ENCODE measurements at places on chromosomes 6 and 20.

DNA sequence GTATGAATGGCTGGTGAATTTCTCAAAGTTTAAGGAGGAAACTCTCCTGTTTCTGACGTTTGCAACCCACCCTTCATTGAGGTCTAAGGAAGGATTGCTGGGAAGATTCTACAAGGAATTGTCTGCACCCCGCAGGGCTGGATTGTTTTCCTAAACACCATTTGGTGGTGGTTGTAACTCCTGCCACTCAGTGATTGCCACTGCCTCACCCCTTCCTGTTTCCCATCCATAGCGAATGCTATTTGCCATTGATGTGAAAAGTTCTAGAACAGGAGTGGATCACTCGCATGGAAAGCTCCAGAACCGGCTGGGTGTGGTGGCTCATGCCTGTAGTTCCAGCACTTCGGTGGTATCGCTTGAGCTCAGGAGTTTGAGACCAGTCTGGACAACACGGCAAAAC lies 8.7 kb upstream of the DSP start:
- DNase-seq, result no peak
- no peak overlapping the region for H3K4me3 ChIP-seq
- no peaks in the 10 kb centered on the region for H3K4me1 ChIP-seq
- H3K36me3 ChIP-seq, result no peaks in the 10 kb centered on the region
- no peaks in the 10 kb centered on the region for H3K27me3 ChIP-seq

- H3K27ac ChIP-seq, result no peak overlapping the region
- no peaks in the 10 kb centered on the region for H3K36me3 ChIP-seq
- no peaks in the 10 kb centered on the region for H3K4me1 ChIP-seq
- H3K4me3 ChIP-seq, result no peak overlapping the region
Measured at GRCh38 chr20:41499961-41500725, 118.0 kb downstream of the CHD6 start.

DNA sequence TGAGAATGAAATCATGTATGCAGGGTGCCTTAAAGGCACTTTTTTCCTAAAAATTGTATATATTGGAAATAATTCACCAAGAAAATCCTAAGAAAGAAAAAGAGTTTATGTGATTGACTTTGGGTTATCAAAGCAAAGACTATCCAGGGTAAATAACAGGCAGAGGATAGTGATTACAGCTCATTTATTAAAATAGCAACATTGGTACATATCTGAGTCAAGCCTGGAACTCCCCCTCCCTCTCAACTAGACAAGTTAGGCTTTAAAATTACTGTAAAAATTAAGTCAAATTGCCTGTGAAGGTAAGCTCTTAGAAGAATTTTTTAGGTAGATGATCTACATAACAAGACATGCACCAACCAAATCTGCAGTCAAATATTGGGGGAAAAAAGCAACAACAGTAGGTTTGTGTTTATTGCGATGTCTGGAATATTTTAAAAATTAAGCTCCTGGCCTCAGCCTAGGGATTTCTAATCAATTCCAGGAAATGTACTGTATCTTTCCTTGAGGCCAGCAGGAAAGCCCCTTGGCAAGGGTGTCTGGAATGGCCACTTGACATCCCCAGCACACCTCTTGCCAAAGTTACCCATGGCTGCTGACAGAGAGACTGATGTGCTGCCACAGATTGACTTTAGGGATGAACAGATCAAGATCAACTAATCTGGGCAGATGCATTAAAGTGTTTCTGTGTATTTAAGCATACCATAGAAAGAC lies 31.2 kb upstream of the HBS1L start:
- no peak for DNase-seq
- peak overlapping the region; percentile 69 for H3K27ac ChIP-seq
- peaks cover 20% of the 10 kb centered on the region for H3K4me1 ChIP-seq
- H3K4me3 ChIP-seq, result peak overlapping the region; percentile 45
- no peaks in the 10 kb centered on the region for H3K36me3 ChIP-seq

- H3K4me1 ChIP-seq, result no peaks in the 10 kb centered on the region
- H3K36me3 ChIP-seq, result no peaks in the 10 kb centered on the region
- no peak for DNase-seq
- H3K27ac ChIP-seq, result no peak overlapping the region
- H3K27me3 ChIP-seq, result no peaks in the 10 kb centered on the region
- no peak overlapping the region for H3K4me3 ChIP-seq
Measured at GRCh38 chr20:53287357-53288042, 306.1 kb downstream of the ZNF217 start.

- H3K4me3 ChIP-seq, result no peak overlapping the region
- H3K4me1 ChIP-seq, result no peaks in the 10 kb centered on the region
- H3K27ac ChIP-seq, result no peak overlapping the region
- H3K27me3 ChIP-seq, result no peaks in the 10 kb centered on the region
- no peak for DNase-seq
Measured at GRCh38 chr6:144757299-144757698, 472.2 kb downstream of the UTRN start.

GRCh38 chr6:108822401-108822800 lies 25.8 kb upstream of the ARMC2 start:
- DNase-seq, result no peak
- no peaks in the 10 kb centered on the region for H3K27me3 ChIP-seq
- H3K27ac ChIP-seq, result no peak overlapping the region
- no peak overlapping the region for H3K4me3 ChIP-seq
- H3K36me3 ChIP-seq, result no peaks in the 10 kb centered on the region

DNA sequence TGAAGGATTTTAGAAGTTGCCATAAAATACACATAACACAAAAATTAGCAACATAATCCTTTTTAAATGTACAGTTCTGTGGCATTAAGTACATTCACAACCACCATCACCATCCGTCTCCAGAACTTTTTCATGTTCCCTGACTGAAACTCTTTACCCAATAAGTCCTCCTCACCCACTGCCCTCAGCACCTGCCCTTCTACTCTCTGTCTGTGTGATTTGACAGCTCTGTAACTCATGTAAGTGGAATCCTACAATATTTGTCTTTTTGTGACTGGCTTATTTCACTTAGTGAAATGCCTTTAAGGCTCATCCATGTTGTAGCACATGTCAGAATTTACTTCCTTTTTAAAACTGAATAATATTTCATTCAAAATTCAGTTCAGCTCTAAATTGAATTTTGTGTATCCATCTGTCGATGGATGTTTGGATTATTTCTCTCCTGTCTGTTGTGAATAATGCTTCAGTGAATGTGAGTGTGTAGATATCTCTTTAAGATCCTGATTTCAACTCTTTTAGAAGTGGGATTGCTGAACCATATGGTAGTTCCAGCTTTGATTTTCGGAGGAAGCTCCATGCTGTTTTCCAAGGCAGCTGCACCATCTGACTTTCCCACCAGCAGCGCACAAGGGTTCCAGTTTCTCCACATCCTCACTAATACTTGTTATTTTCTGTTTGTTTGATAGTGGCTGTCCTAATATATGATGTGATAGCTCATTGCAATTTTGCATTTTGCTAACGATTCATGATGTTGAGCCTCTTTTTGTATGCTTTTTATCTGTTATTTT lies 4.2 kb downstream of the ENTPD6 start:
- peaks cover 28% of the 10 kb centered on the region for H3K4me1 ChIP-seq
- no peaks in the 10 kb centered on the region for H3K36me3 ChIP-seq
- DNase-seq, result no peak
- no peak overlapping the region for H3K27ac ChIP-seq

DNA sequence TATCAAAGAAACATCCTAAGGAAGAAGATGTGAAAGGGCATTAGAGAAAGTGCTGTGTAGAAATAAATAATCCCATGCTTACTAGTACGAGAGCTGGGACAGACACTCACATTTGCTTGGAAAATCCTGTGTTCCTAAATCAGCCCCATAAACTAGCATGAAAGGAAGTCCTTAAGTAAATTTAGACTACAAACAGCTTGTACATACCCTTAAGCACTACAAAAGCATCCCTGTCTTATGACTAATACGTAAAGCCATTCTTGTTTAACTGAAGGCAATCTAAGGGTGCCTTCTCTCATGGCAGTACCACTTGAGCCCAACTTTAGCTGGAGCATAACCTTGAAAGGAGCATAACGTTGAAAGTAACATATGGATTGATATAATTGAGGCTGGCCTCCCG lies 15.4 kb upstream of the FOXQ1 start:
- H3K4me1 ChIP-seq, result no peaks in the 10 kb centered on the region
- H3K27me3 ChIP-seq, result peaks cover 2% of the 10 kb centered on the region
- no peak overlapping the region for H3K4me3 ChIP-seq
- H3K36me3 ChIP-seq, result no peaks in the 10 kb centered on the region
- H3K27ac ChIP-seq, result no peak overlapping the region
- no peak for DNase-seq

DNA sequence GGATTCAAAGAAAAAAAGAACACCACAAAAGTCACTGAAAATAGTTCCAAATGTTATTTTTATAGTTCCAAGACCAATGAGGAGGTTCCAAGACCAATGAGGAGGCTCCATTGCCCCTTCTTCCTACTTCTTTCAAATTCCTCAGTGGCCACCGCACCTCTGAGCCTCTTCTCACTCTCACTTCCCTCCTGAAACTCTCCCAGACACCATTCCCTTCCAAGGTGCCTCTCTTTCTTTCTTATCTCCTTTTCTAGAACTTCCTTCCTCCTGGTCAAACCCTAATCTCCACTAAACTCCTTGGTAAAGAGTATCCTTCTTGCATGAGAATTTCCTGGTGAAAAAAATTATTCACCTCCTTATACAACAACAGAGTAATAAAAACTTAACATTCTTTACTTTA lies 20.4 kb upstream of the MCUR1 start:
- H3K27ac ChIP-seq, result no peak overlapping the region
- no peak for DNase-seq
- H3K36me3 ChIP-seq, result no peaks in the 10 kb centered on the region
- no peaks in the 10 kb centered on the region for H3K4me1 ChIP-seq

DNA sequence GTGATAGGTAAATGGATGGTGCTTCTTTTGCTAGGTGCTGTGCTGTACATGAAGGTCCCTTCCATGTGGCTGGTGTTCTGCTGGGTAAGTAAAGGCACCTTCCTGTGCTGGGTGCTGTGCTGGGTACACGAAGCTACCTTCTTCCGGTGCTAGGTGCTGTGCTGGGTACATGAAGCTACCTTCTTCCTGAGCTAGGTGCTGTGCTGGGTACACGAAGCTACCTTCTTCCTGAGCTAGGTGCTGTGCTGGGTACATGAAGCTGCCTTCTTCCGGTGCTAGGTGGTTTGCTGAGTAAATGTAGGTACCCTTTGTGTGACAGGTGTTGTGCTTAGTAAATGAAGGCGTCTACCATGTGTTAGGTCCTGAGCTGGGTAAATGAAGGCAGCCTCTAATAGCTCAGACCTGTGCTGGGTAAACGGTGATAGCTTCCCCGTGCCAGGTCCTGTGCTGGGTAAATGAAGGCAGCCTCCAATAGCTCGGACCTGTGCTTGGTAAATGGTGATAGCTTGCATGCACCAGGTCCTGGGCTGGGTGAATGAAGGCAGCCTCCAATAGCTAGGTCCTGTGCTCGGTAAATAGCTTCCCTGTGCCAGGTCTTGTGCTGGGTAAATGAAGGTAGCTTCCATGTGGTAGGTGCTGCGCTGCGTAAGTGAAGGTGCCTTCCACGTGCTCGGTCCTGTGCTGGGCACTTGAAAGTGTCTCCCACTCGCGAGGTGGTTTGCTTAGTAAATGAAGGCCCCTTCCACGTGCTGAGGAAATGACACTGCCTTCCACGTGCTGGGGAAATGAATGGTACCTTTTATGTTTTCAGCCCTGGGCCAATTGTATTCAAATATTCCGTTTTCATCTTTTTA lies 115.5 kb downstream of the ERMARD start:
- H3K27ac ChIP-seq, result no peak overlapping the region
- H3K4me3 ChIP-seq, result no peak overlapping the region
- peaks cover 8% of the 10 kb centered on the region for H3K4me1 ChIP-seq
- H3K36me3 ChIP-seq, result no peaks in the 10 kb centered on the region
- H3K27me3 ChIP-seq, result no peaks in the 10 kb centered on the region

GRCh38 chr20:24691901-24692351 lies 222.5 kb downstream of the SYNDIG1 start:
- H3K4me3 ChIP-seq, result no peak overlapping the region
- H3K4me1 ChIP-seq, result no peaks in the 10 kb centered on the region
- H3K36me3 ChIP-seq, result no peaks in the 10 kb centered on the region

- peak overlapping the region; percentile 47 for H3K4me3 ChIP-seq
- H3K27me3 ChIP-seq, result no peaks in the 10 kb centered on the region
- peaks cover 65% of the 10 kb centered on the region for H3K4me1 ChIP-seq
Measured at GRCh38 chr20:44643596-44644229, 7.8 kb downstream of the ADA start.

DNA sequence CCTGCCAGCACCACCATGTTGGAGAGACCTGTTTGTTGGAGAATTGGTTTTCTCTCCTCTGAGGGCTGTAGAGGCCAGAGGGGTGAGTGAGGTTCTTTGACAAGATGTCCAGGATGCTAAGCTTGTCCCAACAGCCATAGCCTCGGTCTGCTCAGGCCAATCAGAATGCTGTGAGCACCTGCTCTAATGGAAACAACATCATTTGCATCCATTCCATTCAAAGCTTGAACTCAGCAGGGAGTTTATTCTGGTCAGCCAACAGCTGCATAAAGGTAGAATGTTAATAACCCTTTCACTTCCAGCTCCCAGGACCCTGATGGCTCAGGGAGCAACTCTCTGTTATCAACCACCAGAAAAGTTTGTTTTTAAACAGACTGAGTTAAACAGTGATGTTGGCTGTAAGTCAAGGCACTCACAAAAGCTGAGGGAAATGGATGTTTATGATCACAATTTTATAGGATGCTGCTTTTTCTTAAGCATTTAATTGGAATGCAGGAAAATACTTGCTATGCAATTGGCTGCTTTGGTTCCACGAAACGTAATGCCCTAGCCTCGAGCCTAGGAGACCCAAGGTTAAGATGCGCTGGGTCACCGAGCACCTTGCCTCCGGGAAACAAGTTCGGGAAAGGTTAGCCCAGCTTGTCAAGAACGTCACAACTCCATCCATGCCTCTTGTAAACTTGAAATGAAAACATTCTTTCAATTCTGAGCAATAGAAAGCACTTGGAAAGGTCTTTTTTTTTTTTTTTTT lies 155.2 kb downstream of the NFATC2 start:
- H3K27ac ChIP-seq, result no peak overlapping the region
- no peaks in the 10 kb centered on the region for H3K36me3 ChIP-seq
- H3K4me1 ChIP-seq, result peaks cover 69% of the 10 kb centered on the region
- H3K4me3 ChIP-seq, result no peak overlapping the region

DNA sequence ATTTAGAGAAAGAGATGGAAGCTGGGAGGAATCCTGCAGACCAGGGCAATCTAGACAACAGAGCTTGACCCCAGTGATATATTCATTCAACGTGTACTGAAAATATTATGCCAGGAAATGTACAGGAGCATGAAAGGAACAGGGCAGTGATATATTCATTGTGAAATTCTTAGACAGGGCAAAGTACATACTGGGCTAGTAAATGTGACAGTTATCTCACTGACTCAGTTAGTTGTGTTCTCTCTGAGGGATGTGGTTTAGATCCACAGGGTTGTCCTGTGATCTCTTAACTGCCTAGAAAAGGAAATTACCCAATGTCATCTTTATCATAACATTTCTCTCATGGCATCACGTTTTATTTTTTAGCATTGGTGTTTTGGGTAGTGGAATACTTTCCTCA lies 891.3 kb downstream of the EYS start:
- no peak overlapping the region for H3K4me3 ChIP-seq
- no peak for DNase-seq
- H3K27ac ChIP-seq, result no peak overlapping the region
- no peaks in the 10 kb centered on the region for H3K27me3 ChIP-seq
- H3K36me3 ChIP-seq, result no peaks in the 10 kb centered on the region

DNA sequence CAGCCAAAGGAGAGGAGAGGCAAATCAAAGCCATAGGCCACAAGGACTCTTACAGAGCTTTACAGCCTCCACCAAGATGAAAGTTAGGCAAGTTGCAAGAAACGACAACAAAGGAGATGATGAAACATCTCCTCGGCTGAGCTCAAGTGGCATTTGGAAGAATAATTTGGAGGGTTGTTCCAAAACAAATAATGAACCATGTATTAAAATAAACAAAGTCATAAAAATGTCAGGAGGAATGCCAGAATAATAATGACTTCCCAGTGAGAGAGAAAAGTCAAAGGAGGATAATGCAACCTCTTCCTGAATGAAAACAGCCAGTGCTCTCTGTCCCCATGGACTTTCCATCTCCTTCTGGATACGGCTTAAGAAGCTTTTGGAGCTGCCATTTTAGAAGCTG lies 371.4 kb upstream of the ID4 start:
- H3K4me3 ChIP-seq, result no peak overlapping the region
- no peak overlapping the region for H3K27ac ChIP-seq
- H3K4me1 ChIP-seq, result no peaks in the 10 kb centered on the region

Data from naive thymus-derived CD4-positive, alpha-beta T cell (primary cell).